Stimulated activated CD8-positive, alpha-beta memory T cell treated with anti-CD3 and anti-CD28 coated beads, Interleukin-7, amount 100 ng/mL, for 48 hours (primary cell): ENCODE measurements at places on chromosomes 5 and 9.
A peak's percentile ranks its signal among the peaks of the same experiment; 100 is the strongest.

GRCh38 chr5:72608297-72608696, 101.1 kb upstream of the ZNF366 start:
- no peak for DNase-seq

- DNase-seq, result no peak
These were observed 479.0 kb downstream of the MTRR start for GRCh38 chr5:8347984-8348383.

- DNase-seq, result no peak
These were observed 115.9 kb downstream of the PIK3R1 start for GRCh38 chr5:68331192-68332079.

DNA sequence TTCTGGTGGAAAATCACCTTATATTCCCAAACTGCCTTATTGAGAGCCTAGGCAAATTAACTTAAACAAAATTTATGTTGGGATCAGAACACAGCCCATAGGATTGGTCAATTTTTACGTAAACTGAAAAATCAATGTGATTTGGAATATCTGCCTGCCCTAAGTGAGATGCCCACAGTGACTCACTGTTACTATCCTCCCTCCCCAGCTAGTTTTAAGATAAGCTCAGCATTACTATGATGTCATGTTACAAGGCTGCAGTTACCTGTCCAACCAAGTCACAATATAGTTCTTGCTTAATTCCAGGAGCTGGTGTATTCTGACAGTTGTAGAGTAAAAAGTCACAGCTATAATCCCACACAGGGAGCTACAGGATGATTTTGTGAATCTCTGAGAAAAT, 23.1 kb downstream of the SKP1 start:
- DNase-seq, result no peak

DNA sequence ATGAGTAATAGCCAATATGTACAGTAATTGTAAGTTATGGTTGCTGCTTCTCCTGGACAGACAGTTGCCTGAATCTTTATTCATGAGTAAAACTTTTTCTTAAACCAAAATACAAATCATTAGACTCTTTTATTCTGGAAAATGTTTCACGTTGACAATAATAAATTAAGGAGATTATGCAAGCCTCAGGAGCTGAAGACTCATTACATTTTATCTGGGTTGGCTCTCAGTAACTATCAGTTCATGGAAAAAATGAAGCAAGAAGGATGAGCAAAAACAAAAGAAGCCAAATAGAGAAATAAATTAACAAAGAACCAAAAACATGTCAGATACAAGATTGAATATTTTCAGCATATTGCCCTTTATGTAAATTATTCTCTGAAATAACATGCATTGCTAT, 88.9 kb upstream of the PRR16 start:
- DNase-seq, result no peak

GRCh38 chr5:113245427-113246225, 189.2 kb downstream of the TSSK1B start:
- DNase-seq, result no peak

GRCh38 chr9:38771593-38771992, 51.7 kb upstream of the FAM240B start:
- DNase-seq, result no peak

- no peak for DNase-seq
These were observed 64.1 kb upstream of the TYRP1 start for GRCh38 chr9:12629067-12629466.

GRCh38 chr9:136670576-136671253, 8.0 kb downstream of the EGFL7 start:
- DNase-seq, result no peak

DNA sequence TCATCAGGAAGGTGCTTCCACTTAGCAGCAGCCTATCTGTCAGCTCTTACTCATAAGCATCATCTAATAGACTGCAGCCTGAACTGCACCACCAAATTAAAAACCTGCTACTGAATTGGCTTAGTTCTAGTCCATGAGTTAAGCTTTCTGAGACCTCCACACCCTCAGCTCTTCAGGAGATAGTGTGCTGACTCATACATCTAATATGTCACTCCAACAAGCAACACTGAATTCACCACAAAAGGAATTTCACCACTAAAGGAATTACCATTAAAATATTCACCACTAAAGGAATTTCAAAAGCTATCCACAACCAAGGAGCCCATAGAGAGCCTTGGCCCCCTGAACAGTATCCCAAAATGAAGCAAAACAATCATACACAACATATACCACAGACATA, 418.5 kb upstream of the RORB start:
- DNase-seq, result no peak

GRCh38 chr9:4796988-4797853, 4.5 kb downstream of the RCL1 start:
- DNase-seq, result no peak

DNA sequence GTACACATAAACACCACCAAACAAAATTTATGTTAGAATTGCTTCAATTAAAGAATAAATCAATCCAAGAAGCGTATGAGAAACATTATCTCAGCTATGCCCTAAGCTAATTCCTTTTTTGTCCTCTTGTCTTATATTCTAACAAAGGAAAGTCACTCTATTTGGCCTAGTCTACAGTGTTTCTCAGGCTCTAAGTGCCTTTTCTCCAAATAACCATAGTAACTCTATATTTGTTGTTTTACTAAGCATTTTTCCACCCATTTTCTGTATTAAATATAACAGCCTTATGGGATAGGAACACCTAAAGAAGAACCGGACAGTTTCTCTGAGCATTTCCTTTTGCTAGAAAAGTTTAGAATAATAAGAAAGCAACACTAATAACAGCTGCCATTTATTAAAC, 120.1 kb upstream of the MTAP start:
- no peak for DNase-seq

DNA sequence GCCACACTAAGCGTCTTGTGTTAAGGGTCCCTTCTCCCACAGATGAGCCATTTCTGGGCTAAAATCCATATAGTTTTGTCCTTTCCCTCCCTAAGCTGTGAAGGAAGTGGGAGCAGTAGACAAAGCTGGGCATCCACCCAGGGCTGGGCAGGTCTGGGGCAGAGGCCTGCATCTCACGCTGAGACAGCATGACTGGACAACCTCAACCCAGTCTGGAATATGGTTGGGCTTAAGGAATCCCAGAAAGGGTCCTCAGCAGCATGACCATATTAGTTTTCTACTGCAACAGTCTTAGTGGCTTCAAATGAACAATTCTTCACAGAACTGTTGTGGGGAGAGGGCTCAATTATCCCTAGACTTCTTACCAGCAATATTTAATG, 173.8 kb downstream of the AUH start:
- no peak for DNase-seq

DNA sequence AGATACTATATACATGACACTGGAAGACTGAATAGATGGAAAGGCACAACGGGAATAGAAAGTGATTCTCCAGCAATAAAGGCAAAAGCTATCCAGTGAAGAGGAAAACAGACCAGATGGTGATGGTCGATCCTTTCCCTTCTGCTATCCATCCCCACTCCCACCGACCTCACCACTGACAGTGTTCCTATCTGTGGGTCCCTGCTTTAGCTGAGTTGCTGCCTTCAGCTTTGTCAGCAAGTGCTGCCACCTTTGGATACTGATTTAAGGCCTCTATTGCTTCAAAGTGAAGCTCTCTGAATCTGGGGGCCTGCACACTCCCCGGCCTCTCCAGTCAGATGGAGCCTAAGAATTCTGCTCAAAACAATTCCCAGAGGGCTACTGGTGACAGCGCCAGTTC, 32.3 kb downstream of the EPB41L4A start:
- no peak for DNase-seq

GRCh38 chr5:61120534-61120933, 41.7 kb downstream of the SMIM15 start:
- DNase-seq, result no peak

- no peak for DNase-seq
These were observed 8.7 kb downstream of the C1QTNF2 start for GRCh38 chr5:160361624-160362228.

DNA sequence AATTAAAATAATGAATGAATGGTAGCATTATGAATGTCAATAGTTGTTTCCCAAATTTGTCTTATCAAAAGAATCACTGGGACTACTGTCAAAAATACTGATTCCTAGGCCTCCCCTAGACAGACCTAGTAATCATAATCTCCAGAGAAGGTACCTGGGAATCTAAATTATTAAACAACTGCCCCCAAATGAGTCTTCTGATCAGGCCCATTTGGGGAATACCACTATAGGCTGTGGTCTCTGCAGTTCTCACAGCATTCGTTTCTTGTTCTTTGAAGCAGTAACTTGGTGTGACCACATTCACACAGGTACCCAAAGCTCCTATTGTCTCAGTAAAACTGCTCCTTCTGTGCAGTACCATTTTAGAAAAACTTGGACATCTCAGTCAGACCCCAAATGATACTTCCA, 230.9 kb downstream of the PIK3R1 start:
- no peak for DNase-seq

GRCh38 chr5:71699751-71700150, 19.3 kb upstream of the CARTPT start:
- DNase-seq, result no peak

- no peak for DNase-seq
These were observed 485.1 kb upstream of the PAPPA start for GRCh38 chr9:115668521-115668920.

DNA sequence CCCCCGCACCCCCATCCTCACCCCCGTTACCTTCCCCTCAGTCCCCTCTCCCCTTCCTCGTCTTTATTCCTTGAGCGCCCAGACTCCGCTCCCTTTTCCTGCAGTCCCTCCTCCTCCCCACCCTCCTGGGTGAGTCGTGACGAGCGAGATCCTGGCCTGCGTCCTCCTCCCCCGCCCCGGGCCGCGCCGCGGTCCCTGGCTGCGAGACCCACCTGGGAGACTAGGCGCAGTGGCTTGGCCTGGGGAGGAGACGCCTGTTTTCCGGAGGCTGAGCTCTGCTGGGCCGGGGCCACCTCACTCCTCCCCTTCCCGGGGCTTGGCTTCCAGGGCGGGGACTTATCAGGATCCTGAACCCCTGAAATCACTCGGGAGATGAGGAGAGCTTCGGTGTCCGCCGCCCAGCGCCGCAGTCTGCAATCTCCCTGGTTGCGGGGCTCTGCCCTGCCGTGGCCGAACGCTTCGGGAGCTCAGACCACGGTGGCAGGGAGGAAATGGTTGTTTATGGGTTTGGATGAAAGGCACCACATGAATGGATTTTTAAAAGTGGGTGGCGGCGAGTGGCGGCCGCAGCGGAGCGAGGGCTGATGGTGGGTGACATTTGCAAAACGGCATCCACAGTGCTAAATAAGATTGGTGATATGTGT, 984 bp downstream of the STXBP1 start:
- DNase-seq, result peak; percentile 16

GRCh38 chr9:95585824-95586223, 69.1 kb upstream of the PTCH1 start:
- no peak for DNase-seq

DNA sequence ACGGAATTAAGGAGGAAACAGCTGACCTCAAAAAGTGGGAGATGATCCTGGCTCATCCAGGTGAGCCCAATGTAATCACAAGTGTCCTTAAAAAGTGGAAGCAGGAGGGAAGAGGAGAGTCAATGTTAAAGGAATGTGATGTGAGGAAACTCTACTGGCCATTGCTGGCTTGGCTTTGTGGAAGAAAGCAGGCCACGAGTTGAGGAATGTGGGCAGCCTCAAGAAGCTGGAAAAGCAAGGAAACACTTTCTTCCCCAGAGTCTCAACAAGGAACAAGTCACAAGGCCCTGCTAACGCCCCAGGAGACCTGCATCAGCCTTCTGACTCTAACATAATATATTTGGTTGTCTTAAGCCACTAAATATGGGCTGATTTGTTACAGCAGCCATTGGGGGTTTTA, 252.8 kb downstream of the PSAT1 start:
- no peak for DNase-seq

DNA sequence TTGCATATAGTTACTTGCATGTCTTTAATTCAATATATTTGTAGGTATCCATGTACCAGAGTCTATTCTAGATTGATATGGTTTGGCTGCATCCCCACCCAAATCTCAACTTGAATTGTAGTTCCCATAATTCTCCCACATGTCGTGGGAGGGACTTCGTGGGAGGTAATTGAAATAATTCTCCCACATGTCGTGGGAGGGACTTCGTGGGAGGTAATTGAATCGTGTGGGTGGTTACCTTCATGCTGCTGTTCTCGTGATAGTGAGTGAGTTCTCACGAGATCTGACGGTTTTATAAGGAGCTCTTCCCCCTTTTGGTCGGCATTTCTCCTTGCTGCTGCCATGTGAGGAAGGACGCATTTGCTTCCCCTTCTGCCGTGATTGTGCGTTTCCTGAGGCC, 16.5 kb downstream of the FBXL7 start:
- DNase-seq, result no peak

DNA sequence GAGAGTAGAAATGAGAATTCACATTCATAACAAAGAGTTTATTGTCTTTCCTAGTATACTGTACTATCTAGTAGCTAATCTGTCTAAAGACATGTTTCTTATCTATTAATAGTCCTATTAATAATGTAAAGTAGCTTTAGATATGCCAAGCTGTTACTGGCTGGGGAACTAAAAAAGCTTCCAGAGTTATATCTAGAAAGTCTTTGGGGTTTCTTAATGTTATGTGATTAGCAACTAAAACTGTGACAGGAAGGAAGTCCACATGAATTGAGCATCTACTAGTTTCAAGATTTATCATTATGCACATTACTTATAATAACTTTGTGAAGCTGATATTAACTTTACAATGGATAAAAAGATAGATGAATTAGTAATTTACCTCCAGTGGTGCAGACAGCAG, 122.7 kb upstream of the CDKN2B start:
- DNase-seq, result no peak

DNA sequence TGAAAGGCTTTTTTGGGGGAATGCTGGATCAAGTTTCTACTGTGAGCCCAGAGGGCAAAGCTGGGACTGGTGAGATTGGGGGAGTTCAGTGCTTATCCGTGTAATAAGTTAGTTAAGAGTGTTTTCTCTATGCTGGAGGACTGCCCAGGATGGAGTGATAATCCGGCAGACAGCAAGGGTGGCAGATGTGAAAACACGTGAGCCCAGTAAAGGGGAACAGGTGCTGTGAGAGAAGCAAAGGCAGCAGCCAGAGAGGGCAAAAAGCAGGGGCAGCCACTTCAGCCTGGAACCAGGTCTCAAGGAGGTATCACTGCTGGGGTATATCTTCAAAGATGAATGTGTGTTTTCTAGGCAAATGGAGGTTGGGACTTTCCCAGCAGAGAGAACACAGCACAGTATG, 53.9 kb downstream of the GALNT10 start:
- no peak for DNase-seq

DNA sequence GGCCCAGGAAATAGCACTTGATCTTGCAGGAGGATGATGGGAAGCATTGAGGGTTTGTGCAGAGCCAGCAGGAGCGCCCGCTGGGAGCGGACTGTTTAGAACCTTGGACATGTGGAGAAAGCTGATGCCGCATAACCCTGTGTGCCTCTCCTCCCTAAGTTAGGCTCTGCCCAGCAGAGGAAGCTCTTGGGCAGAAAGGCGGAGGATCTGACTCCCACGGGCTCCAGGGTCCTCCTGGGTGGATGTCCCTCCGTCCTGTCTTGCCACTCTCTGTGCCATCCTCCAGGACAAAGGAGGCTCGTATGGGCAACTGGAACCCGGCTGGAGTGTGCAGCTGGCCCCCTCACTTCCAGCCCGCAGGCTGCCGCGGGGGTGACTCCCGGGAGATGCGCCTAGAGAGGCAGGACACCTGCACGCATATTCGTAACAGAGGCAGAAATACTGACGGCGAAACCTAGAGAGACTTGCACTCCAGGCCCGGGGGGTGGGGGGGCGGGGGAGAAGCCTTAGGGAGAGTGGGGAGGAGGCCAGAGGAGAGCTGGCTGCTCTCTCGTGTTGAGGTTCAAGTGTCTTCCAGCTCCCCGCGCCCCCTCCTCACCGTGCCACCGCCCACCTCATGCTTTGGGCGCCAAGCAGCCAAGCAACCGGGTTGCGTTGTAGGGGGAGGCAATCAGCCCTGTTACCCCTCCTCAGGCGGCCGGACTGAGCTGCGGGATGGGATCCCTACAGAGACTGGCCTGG, 5.4 kb upstream of the FOXE1 start:
- no peak for DNase-seq

GRCh38 chr9:131843989-131844744, 104.3 kb upstream of the RAPGEF1 start:
- DNase-seq, result no peak
